ENCODE measurements at places on chromosomes 12 and 14.

DNA sequence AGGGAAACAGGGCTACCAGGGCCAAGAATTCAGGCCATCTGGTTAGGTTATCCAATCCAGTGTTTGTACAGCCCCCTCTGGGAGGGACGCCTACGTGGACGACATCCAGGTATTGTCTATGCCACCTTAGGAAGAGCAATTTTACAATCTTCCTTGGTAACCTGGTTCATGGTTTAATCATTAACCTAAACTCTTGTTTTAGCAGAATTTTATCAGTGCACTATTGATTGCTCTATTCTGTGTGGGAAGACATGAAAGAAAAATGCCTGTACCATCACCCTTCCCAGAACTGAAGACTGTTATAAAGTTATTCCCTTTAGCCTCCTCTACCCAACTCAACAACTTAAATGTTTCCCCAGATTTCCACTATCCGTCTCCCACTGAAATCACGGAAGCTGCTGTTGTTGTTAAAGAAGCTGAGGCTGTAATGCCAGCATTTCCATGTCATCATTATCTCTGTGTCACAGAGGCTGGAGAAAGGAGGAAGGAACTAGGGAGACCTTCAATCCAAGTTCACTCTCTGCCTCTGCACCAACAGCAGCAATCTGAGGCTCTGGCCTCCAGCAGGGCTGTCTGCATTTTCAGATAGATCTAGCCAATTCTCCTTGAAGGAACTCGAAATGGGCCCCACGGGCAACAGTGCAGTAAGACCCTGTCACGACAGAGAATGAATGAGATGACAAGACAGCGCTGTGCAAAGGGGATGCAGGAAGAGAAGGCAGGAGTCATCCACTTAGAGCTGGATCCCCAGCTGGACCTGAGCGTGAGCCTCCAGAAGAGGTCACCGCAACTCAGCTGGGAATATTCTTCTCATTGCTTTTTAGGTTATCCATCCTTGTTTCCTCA is 183.4 kb upstream of the GZMB start:
- no peak for DNase-seq

- no peak for DNase-seq
These were observed 52.8 kb downstream of the C14orf132 start for GRCh38 chr14:96091941-96092411.

DNA sequence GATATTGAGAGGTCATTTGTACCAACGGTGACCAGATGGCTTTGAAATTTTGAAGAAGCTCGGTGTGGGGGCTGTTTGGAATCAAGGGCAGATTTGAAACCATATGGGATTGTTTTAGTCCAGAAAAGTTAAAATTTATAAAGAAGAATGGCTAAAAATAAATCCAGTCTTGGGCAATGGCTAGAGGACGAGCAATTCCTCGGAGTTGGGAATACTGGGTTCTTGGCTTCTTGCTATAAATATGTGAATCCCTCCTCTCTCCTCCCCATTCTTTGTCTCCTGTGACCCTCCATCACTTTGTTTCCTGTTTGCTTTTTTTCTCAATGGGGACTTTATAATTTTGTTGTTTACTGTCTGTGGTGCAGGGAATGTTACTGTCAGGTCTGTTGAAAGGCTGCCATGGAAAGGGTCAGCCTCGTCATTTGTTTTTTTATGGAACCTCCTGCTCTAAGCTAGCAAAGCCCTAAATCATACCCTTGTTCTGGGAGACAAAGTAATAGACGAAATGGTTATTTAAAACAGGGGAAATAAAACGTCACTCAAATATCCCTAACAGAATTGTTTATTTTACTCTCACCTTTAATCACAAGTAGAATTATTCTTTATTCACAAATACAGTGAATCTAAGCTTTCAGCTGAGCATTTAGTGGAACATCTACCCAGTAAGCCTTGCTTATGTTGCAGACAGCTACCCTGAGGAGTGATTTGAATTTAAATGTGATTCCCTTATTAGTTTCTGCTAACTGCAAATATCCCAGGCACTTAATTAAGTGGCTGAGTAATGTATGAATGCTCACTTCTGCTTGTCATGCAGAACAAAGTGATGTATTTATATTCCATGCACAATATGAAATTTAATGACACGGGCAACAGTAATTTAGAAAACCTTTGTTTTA is 273.1 kb upstream of the NOVA1 start:
- no peak for DNase-seq

DNA sequence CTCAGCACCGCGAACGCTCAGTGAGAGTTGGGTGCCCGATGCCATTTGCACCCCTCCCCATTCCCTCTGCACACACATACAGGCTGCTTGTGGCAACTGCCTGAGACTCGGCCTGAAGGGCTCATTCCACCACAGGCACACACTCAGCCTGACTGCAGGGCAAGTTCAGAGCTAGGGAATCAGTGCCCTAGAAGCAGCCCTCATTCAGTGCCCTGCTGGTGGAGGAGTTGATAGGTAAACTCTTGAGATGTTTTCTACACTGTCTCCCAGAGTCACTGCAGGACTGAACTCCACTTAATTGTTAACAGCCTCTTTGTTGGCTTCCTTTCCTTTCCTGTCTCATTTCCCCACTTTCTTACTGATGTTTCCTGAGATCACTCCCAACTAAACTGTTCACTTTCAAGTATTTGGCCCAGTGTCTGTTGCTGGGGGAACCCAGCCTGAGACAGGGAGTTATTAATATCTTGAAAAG is 16.9 kb downstream of the PPP1R36 start:
- DNase-seq, result no peak

DNA sequence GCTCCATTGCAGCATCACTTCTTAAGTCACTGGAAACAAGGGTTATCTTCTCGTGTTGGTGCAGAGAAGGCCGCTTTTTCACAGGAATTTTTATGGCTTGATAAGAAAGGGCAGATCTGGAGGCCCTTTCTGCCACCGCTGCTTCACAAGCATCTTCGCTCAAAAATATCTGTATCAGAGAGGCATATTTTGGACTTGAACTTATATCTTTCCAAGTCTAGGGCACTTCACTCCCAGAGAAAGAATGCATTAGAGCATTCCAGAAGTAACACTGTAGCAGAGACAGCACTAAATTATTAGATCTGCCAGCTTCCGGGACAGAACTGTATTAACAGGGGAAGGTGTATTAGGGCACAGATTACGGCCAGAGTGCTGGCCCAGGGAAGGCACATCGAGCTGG is 151.7 kb upstream of the AMIGO2 start:
- no peak for DNase-seq

- DNase-seq, result no peak
These were observed 70.4 kb downstream of the TBK1 start for GRCh38 chr12:64522316-64522715.

- no peak for DNase-seq
These were observed 319.7 kb downstream of the MED13L start for GRCh38 chr12:115957686-115958290.

DNA sequence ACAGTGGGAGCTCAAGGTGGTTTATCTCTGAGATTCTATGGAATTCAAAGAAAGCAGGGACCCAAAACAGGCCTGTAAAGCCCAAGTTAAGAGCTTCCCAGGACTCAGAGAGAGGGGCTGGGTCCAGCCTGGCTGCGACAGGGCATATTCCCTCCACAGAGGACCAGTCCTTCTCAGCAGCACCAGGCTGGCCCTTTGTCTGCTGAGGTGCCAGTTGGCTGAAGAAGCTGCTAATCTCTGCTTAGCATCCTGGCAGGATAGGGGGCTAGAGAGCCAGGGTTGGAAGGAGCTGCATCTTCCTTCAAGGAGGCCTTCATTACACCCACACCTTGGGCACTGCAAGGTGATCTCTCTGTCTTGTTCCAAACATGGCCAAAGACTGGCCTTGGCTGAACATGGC is 68.3 kb upstream of the TUNAR start:
- DNase-seq, result no peak

DNA sequence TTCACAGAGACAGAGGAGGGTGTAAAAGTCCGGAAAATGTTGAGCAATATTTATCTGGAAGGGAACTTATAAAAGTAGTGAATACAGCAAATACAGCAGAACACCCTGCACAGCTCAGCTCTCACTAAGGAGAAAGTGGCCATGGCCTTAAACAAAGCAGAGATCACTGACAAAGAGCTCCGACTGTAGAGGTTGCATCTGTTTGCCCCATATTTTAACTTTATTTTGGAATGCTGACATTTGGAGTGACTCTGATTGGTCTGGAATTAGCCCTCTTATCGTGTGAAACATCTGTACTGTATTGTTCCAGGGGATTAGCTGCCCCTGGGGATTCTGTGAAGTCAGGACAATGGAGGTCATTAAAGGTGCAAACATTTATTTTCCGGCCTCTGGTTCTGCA is 1275.7 kb upstream of the FLRT2 start:
- no peak for DNase-seq

- no peak for DNase-seq
These were observed 157.2 kb downstream of the GARIN6 start for GRCh38 chr12:99804715-99805114.

GRCh38 chr12:1919763-1920162 is 1.3 kb upstream of the CACNA2D4 start:
- DNase-seq, result no peak

DNA sequence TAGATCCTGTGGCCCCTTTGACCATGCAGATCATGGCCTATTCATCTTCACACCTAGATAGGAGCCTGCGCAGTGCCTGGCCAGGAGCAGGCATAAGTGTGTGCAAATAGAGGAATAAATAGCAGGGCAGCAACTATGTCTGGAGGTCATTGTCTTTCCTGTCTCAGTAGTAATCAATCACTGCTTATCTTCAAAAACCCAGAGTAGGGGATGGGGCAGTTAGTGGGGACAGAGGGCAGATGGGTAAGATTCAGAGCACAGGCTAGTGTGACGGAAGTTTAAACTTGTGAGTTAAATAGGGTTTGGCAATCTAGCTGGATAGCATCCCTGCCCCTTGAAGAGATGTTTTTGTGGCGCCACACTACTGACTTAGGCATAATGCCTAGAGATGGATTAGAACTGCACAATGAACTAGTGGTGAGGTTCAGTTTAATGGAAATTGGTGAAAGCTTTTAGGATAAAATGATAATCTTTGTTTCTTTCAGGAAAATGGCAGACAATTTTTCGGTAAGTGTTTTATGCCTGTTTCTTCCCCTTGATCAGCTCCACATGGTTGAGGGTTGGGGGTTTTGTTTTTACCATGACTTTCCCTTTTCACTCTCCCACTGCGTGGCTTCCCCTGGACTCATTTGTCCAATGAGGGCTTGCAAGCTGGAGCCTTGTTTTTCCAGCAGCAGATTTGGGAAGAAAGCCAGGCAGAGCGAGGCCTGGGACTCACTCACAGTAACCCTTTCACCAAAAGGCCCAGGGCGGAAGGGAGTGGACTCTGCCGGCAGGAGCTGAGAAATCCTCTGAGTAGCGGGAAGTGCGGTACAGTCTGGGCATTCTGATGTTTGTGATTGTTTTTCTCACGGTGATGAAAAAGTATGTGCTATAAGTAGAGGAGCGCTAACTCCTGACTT is 8.1 kb downstream of the LGALS3 start:
- no peak for DNase-seq

DNA sequence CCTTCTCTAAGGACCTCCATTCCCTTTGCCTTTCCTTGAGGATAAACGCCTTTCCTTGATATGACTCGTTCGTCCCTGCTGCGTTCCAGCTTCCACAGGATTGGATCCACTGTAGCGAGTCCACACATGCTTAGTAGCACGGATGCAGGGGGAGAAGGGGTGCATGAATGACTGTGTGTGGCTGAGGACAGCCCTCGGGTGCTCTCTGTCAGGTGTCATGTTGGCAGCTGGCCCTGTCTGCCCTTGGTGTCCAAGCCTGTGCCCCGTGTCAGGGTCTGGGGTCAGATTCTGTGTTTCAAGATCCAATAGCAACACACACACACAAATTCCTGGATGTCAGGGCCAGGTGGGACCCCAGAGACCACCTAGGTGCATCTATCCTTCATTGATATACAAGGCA is 17.5 kb upstream of the KRT80 start:
- no peak for DNase-seq

- DNase-seq, result no peak
These were observed 3.1 kb downstream of the CCDC177 start for GRCh38 chr14:69571449-69572029.

DNA sequence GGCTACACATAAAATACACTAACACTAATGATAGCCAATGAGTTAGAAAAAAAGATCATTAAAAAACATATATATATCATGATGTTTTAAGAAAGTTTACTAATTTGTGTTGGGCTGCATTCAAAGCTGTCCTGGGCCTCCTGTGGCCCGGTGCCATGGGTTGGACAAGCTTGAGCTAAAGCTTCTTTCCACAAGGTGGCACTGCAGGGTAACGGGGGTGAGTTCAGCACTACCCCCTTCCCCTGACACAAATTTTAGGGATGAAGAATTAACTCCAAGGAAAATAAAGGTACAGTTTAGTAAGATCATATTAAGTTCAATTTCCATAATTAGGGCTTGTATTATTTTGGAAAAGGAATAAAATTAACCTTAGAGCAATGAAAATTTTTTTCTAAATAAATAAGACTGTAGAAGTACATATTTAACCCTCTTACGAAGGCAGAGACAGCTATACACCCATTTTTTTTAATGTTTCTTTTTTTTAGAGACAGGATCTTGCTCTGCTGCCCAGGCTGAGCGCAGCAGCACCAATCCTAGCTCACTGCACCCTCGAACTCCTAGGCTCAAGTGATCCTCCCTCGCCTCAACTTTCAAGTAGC is 38.9 kb downstream of the PPP1R13B start:
- DNase-seq, result no peak

DNA sequence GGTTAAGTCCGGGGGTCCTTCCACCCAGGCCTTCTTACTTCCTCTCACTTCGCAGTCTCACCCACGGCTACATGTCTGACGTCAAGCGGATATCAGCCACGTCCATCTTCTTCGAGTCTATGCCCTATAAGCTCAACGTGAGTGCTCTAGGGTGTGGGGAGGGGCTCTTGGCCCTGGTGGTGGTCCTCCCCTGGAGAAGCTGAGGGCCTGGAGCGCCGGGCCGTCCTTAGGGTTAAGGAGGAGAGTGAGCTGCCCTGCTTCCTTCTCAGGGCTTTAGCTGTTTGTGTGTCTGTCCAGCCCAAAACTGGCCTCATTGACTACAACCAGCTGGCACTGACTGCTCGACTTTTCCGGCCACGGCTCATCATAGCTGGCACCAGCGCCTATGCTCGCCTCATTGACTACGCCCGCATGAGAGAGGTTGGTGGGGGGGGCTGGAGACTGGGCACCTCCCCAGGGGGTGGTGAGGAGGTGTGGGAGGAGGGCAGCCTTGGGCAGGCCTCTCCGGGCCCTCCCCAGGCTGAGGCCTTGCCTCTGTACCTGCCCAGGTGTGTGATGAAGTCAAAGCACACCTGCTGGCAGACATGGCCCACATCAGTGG is 2.7 kb downstream of the SHMT2 start:
- no peak for DNase-seq
